ENCODE measurements at places on chromosomes 2 and 18.
A peak's percentile ranks its signal among the peaks of the same experiment; 100 is the strongest.

- DNase-seq: peak; percentile 35
Observed at GRCh38 chr2:40244251-40244650, 207.6 kb downstream of the SLC8A1 start.

GRCh38 chr2:216619411-216620393 lies 13.5 kb upstream of the IGFBP2 start:
- peak; percentile 18 for DNase-seq

DNA sequence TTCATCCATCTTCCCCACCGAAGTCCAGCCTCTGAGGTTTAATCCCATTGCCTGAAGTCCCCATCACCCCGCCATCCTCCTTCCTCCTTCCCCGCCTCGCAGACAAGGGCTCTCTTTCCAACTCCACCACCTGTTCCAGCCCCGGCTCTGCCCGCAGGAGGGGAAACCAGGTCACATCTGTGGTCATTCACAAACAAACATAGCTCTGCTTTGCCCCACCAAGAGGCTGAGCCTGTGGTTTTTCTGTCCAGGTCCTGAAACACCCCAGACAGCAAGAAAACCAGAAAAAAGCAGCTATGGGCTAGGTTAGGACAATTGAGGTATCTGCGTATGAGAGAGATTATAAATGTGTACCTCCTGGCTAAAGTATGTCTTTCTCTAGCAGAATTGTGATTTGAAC lies 144.7 kb downstream of the GLI2 start:
- no peak for DNase-seq

GRCh38 chr2:177541258-177541991 lies 148.9 kb downstream of the AGPS start:
- no peak for DNase-seq

DNA sequence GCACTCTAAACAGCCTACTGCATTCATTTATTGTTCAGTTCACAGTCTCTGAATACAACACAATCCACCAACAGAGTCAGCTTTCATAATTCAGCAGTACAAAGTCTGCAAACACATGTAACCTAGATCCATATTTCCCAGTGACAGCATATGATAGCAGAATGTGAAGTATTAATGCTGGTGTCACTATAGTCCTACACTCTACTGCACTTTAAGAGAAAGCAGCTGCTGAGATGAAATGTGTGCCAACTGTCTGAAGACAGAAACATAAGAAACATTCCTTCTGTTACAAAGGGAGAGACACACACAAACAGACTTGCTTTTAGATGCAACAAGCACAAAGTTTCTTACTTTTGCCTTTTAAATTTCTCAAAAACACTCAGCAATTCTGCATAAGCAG lies 441.8 kb downstream of the ZEB2 start:
- DNase-seq: peak; percentile 68

- no peak for DNase-seq
Observed at GRCh38 chr2:120670771-120671480, 64.7 kb upstream of the GLI2 start.

GRCh38 chr2:66888791-66889631 lies 454.1 kb downstream of the MEIS1 start:
- DNase-seq: peak; percentile 96

DNA sequence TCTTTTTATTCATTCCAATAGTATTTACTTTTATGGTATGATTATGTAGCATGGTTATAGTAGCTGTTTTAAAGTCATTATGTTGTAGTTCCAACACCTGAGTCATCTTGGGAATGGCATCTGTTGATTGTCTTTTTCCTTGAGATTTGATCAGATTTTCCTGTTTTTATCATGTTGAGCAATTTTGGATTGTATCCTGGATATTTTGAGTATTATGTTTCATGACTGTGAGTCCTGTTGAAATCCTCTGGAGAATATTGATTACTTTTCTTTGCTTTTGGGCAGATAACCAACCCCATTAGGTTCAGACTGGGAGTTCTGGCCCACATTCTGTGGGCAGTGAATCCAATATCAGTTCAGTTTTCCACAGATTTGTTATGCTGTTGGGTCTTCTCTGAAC lies 163.2 kb upstream of the SPRED2 start:
- DNase-seq: peak; percentile 38

DNA sequence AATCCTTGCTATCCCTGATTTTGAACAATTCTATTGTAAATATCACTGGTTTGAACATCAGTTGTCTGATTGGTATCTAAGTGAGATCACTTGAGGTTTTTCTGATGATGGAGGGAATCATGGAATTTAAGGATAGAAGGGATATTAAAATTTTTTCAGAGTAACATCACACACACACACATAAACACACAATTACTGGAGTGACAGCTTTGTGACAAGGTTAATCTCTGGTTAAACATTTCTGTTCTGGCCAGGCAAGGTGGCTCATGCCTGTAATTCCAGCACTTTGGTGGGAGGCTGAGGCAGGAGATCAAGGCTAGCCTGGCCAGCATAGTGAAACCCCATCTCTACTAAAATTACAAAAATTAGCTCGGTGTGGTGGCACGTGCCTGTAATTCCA lies 85.3 kb downstream of the SOCS6 start:
- no peak for DNase-seq

DNA sequence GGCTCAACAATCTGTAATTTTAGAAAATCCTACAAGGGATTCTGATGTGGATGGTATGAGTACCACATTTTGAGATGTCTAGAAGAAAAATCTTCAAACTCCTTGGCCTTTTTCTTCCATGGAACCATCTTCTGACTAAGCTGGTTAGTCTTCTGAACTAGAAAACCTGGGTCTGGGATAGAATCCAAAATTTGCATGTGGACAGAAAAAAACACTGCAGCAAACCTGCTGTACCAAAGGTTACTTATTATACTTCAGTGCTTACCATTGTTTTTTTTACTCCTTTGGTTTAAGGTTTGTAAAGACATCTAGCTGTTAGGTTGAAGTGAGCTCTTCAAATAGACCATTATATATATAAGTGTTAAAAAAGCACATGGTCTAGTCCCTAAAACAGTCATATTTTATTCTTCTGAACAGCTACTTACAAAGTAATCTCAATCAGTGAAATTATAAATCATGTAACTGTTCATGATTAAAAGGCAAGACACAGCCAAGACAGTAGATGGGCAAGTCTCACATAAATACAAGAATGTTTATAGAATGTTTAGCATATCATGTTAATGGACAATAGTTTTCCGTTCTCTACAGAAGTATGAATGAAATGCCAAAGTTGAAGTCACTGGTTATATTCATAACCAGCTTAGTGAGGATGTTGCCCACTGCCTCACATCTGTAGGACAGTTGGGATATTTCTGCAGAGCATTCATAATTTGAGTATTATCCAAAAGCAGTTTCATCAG lies 85.5 kb downstream of the ORC4 start:
- no peak for DNase-seq

- DNase-seq: no peak
Observed at GRCh38 chr2:60596411-60596810, 43.0 kb upstream of the BCL11A start.

DNA sequence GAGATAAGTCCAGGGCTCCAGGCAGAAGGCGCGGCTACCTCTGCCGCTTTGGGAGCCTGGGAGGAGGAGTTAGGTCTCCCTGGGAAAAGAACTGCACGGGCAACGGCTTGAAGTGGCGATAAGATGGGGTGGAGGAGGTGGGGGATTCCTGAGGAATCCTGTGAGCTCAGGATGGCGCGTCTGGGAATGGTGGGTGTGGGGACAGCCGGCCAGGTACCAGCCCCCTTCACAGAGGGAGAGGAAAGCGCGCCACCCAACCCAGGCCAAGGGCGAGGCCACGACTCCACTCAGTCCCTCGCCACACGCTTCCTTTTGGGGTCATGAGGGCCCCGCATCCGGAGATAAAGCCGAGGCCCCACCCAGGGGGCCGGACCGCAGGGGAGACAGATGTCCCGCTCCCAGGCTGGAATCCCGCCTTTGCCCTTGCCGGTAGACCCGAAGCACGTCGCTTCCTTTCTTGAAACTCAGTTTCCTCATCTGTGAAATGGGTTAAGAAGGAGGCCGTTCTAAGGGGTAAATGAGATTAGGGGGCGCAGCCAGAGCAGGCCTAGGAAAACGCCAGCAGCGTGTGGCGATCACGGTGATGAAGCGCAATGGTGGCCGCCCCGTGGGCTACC lies 1.7 kb upstream of the CTDSP1 start:
- peak; percentile 90 for DNase-seq

All from cardiac fibroblast (primary cell).